ENCODE measurements at places on chromosomes 2 and 18.

DNA sequence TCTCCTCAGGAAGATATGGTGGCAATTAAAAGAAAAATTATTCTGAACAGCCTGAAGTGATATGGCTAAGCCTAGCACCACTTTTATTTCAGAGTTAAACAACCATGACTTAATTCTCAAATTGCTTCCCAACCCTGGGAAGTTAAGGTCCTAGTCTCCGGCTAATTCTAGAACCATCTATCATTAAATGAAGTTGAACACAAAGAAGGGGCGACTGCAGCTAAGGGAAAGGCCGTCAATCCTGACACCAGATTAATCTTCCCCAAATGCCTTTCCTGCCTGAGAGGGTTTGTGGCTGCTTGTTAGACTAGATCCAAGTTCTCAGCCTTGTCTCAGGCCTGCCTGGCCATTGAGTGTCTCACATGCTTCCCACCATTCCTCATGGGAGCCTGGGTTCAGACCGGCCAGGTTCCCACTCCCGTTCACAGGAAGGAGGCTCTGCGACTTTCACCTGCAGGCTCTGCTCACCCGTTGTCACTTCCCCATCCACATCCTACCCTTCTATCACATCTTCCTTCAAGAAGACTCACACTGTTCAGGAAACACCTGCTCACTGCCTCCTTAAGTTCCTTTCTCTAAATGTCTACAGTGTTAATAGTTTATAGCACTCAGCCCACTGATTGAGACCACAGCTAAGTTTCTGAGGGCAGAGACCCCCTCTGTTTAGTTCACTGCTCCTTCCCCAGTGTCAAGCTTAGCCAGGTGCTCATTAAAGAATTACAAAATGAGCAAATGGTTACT is 282.9 kb upstream of the REV1 start:
- DNase-seq: no peak

DNA sequence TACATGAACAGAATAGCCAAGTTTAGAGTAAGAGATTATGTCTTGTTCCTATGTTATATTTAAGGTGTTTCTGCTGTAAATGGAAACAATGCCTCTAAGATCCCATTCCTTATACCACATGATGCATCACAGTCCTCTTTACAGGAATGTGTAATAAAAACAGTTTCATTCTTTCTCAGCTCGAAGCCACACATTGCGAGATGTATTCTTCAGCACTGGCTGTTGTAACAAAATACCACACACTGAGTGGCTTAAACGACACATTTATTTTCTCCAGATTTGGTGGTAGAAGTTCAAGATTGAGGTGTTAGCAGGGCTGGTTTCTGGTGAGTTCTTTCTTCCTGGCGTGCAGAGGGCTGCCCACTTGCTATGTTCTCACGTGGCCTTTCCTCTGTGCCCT is 246.2 kb downstream of the SOCS6 start:
- no peak for DNase-seq

DNA sequence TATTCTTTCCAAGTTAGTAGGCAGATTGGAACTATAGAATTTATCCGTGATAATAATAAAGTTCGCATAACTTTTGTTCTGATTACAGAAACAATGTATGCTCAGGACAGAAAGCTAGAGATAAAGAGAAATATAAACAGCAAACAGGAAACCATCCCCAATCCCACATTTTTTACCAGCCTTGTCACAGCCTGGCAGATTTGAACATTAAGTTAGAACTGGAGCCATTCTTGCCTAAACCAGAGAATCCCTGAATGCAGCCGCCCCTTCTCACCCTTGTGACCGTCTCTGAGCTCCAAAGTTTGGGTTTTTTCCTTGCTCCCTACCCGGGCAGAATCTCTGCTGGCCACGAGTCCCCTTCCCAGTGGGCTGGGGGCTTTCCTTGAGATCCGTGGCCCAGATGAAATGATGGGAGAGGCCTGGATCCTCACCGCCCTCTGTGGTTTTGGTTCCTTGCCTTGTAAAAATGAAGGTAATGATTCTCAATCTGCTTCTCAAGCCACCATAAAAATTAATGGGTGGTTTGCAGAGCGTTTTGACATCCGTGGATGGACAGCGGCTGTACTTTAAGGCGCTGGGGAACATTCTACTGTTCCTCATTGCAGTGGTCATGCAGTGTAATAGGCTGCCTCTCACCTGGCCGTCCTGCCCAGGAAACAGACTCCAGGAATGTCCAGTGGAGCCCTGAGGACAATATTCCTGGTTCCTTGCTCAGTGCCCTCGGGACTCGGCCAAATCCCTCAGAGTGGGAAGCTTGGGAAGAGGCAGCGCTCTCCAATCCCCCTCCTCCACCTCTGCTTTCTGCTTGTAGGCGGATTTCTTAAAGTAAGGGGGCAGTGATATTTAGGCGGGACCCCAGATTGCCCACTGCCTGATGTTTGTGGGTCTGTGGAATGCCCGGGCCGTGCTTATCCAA is 1.6 kb downstream of the SH3BP4 start:
- DNase-seq: no peak

DNA sequence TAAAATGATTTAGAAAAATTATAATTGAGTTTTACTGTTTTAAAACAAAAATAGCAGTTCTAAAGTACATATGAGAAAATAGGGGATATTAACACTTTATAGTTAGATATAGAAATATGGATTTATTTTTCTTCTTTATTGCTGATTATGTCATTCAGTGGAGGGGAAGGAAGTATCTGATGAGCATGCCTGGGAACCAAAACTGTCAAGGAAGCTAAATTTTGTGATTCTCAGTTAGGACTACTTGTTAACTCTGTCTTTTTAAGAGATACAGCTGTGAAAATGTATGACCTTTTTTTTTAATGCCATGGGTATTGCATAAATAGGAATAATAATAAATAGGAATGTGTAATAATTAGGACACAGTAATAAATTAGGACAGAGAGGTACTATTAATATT is 44.8 kb downstream of the ITGAV start:
- DNase-seq: no peak

DNA sequence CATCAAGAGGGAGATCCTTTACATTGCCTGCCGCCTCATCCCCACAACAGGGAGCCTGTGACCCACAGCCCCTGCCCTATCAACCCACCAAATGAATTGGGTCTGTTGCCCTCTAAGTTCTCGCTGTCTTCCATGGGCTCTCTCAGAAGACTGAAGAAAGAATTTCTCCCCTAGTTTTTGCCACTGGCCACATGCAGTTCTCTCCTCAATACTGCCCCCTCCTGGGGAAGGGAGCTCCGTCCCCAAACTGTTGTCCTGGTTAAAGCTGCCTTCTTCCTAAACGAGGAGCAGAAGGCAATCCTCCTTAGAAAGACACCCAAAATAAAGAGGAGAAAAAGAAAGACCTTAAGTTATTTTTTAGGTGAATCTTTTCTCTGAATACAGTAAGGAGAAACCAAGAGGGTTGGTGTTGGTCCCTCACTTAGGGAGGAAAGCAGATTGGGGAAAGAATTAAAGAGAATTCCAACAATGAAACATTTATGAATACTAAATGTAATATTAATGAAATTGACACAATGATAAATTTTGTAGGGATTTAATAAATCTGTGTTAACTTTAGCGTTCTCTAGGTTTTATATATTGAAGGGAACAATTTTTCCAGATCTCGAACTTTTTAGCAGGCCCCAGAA is 31.1 kb upstream of the SATB2 start:
- peak; percentile 39 for DNase-seq

DNA sequence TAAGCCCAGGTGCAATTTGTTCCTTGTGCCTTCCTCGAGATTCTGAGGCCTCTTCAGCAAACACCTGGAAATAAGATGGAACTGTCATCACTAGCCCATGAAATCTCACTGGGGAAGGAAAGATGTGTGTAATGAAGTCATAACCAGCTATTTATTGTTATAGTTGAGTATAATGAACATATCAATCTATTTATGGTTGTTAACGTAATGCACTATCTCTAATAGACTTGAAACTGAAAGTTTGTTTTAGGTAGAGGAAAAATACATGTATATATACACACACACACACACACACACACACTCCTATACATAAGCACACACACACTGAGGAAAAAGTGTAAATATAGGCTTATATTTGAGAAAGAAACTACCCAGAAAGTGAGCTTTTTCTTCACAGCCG is 62.8 kb downstream of the UGGT1 start:
- DNase-seq: no peak

GRCh38 chr2:157404363-157404762 is 39.5 kb downstream of the CYTIP start:
- DNase-seq: no peak

DNA sequence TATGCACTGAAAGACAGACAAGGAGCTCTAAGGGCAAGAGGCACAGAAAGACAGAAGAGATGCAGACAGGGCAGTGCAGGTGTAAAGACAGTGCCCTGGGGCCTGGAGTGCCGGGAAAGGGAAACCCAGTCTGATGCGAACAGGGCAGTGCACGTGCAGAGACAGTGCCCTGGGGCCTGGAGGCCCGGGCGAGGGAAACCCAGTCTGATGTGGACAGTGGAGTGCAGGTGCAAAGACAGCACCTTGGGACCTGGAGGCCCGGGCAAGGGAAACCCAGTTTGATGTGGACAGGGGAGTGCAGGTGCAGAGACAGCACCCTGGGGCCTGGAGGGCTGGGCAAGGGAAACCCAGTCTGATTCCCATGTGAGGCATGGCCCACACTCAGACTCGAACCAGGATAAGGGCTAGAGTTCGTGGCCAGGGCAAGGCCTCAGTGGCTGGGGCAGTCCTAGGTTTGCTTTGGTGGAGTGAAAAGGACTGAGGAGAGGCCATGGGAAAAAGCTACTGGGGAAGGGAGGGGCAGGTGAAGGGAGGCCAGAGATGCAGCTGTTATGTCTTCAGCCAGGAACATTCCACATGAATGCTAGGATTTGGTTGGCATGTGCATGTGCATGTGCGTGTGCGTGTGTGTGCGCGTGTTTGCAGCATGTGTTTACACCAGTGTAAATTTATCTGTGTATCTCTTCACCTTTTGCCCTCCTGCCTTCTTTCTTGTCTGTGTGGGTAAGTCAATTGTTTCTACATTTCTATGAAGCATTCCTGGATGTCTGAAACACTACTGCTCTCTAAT is 39.1 kb upstream of the DNMT3A start:
- DNase-seq: no peak

DNA sequence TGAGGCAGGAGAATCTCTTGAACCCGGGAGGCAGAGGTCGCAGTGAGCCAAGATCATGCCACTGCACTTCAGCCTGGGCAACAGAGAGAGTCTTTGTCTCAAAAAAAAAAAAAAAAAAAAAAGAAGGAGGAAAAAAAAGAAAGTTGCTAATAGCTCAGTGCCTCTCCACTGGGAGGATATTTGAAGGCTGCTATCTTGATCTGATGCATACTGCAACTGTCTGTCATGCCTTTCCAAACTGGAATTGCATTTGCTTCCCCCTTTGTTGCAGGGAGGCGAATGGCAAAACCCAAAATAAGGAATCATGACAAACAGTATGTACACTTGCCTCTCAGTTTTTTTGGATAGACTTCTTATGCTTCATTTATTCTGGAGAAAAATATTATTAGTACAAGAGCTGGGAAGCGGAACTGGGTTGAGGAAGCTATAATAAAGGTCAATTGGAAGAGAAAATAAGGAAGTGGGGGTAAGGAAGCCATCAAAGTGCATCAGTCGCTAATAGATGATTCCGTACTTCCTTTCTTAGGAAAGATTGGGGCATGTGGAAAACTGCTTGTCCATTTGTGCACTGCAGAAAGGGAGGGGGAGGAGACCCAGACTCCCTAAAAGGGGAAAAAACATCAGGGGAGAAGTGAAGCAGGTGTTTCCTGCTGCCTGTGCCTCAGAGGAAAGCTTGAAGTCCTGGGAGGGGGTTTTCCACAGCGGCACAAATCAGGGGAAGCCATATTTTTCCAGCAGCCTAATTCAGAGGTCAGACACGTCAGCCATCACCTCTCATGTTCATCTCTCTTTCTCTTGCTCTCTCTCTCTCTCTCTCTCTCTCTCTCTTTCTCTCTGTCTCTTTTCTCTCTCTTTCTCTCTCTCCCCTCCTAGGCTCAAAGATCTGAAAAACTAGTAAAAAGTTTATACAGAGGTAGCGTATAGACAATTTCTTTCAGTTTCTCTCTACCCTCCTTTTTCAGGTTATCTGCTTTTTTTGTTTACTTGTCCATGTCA is 301.4 kb upstream of the TNP1 start:
- DNase-seq: no peak

DNA sequence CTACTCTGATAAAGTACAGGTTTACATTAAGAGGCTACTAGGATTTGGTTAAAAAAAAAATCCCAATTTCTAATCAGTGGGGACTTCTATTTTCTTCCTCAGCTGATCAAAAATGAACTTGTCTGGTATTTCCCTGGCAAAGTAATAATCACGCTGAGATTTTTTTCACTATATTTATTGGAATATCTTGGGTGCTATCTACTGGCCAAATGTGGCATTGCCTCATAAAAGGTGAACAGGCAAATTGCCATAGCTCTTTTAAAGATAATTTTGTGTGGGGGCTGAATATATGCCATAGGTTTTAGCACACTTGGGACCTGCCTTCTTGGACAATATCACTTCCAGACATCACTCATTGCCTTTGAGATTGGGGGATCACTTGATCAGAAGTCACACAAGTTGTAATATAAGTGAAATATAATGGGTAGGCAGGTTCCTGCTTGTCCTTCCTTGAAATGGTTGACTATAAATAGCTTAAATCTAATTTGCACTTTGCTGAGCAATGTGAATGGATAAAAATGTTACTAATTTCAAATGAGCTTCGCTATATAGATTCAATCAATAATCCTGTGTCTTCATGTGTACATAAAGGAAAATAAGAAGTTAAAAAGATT is 7.0 kb upstream of the NXPH2 start:
- DNase-seq: no peak

- DNase-seq: no peak
Observed at GRCh38 chr2:96703021-96703751, 36.7 kb downstream of the LMAN2L start.

DNA sequence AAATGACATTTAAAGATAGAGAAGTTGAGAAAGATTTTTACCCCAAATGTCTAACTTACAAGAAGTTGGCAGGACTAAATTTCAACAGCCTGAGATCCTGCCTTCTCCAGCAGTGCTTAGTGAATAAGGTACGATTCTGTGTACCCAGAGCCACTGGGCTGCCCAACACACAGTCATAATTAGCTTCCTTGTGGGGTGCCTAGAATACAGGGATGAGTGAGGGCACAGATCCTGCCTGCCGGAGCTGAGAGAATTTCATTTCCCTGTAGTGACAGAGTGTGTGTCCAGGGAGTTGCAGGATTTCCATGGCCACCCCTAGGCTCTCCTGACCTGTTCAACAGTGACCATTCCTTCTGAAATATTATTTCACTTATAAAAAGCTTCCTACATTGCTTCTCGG is 27.0 kb downstream of the GREB1 start:
- no peak for DNase-seq

GRCh38 chr2:41199334-41199733 is 747.4 kb upstream of the SLC8A1 start:
- no peak for DNase-seq
